ENCODE measurements at places on chromosomes 2 and 18.

GRCh38 chr2:85682378-85682777, 11.8 kb upstream of the GNLY start:
- DNase-seq: no peak

DNA sequence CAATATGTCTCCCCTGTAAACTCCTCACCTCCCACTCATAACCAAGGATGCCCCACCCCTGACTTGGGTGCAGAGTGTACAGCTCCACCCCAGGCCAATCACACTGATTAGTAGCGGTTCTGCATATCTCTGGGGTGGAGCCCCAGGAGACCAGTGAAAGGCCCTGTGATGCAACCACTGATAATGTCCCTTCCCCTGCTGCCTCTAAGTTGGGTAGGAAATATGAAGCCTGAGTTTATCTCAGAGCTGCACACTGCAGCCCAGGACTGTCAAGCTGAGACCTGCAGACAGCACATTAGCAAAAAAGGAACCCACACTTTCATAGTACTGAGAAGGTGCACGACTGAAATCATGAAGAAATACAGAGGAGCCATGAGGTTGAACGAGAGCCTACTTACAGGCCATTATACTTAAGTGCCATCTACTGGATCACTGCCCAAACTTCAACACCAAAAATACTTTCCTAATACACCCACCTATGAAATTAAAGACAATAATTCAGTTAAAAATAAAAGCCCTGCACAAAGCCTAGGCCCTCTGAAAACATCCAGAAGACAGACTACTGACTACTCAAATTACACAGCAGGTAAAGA, 455.4 kb upstream of the LRRTM4 start:
- peak; percentile 82 for DNase-seq

DNA sequence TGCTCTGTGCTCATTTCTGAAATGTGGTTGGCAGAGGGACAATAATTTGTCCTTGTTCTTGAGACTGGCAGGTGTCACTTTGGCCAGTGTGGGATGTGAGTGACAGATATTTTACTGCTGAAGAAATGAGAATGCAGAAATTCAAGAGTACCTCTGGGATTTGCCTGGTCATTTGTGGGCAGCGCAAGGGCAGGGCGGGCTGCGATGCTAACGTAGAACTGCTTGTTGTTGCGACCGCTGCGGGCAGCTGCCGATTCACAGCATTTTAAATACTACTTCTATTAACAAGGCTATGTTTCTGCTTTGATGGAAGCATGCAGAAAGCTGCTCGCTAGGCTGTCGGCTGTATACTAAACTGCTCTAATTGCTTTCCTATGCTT, 268.6 kb downstream of the FIGN start:
- DNase-seq: peak; percentile 39

- DNase-seq: peak; percentile 21
These were observed 788 bp downstream of the USP14 start for GRCh38 chr18:159037-159652.

DNA sequence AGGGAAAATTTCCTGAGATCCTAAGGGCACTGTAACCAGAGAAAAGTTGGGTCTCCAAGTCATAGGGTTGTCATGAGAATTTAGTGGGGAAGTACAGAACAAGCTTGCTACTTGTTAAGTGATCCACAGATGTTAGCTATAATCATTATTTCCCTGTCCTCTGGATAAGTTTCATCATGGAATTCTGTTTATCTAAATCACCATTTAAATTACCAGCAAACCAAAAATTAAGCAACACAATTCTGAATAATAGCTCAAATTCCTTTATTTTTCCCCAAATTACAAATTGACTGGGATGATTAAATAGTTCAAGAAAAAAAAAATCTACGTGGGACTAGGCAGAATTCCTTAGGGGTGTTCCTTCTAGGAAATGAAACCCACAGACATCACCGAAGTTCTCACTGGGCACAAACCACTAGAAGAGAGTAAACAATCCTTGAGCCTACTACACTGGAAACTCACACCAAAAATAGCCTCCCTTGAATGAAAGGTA, 159.5 kb downstream of the COL6A3 start:
- no peak for DNase-seq

- DNase-seq: no peak
These were observed 78.3 kb downstream of the HDAC4 start for GRCh38 chr2:239322416-239323086.

GRCh38 chr2:17538022-17538843, 2.3 kb upstream of the VSNL1 start:
- DNase-seq: no peak

- DNase-seq: no peak
These were observed 99.0 kb upstream of the COPS8 start for GRCh38 chr2:236986524-236987330.

GRCh38 chr18:11688972-11689668, at the start of gene GNAL:
Gene GNAL (plus strand): TSS chr18:11689264. CDS start chr18:11689564, 300 bp downstream.
- DNase-seq: peak; percentile 80

DNA sequence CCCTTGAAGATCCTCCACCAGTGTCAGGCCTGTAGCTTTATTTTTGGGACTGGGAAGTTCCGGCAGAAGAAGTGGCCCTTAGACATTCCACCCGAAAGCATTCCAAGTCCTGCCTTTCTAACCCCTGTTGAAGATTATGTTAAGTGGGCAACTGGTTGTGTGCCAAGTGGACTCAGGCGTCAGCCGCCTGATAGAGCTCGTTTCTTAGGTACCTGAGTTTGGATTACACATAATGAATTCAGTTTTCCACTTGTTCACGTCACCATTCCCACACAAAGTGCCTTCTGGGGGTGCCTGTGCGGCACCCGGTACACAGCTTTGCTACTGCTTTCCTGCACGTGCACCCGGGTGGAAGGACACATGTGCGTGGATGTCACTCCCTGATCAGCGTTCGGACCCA, 156.5 kb downstream of the PTGR3 start:
- no peak for DNase-seq

DNA sequence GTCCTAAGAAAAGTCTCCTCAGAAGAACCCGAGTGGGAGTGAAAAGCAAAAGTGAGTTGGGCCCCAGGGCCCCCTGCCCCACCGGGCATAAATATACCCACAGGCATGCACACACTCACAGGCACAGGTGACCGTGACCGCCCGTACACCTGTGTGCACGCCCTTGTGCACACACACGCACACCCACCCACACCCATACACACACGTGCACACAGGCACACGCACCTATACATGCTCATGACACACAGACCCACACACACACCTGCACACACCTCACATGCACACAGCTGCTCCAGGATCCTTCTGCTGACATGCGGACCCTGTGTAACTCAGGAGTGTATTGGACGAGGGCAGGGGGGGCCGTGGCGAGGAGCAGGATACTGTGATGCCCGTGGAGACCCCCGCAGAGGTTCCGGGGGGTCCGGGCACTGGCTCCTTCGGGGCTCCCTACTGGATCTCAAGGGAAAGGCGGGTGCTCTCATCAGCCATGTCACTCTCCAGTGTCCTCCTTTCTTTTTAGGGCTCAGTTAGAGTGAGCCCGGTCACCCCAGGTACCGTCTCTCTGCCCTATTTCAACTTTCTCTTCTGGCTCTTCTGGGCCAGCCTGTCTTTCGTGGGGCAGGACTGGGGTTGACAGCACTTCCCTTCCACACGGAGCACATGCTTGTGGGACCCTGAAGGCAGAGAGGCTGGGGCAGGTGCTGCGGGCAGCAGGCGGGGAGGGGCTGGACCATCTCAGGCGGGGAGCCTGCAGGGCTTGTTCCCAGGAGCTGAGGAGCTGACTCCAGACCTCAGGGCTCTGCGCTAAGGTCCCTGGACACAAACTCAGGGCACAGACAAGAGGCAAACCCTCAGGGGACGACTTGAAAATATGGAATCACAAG, 48.5 kb downstream of the TPO start:
- DNase-seq: no peak

DNA sequence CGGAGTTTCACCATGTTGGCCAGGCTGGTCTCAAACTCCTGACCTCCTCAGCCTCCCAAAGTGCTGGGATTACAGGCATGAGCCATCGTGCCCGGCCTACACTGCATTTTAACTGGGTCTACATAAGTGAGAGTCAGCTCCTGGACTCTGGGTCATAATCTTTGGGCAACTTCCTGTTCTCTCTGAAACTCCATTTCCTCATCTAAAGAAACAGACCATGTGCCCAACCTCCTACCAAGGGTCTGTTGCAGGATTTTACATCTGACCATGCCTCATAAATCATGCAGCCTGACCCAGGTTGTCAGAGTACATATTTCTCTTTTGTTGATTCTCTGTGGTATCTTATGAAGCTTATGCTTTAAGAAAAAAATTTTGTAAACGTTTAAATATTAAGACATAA, 280.4 kb downstream of the ALPK2 start:
- DNase-seq: peak; percentile 46

DNA sequence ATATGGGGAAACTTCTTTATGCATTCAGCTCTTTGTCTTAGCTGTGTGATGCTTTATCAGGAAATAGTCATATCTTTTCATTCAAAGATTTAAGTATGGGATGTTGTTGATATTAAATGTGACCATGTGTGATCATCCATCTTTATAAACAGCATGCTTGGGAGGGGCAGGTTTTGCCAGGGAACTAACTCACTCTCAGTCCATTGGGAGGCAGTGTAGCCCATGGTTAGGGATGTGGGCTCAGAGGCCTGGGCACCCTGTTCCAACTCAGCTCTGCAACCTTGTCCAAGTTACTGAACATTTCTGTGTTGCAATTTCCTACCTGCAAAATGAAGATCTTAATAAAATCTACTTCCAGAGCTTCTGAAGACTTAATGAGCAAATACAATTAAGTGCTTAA, 92.0 kb upstream of the BCL2L11 start:
- peak; percentile 72 for DNase-seq

- DNase-seq: no peak
These were observed 142.2 kb downstream of the RAPGEF4 start for GRCh38 chr2:172877826-172878225.

DNA sequence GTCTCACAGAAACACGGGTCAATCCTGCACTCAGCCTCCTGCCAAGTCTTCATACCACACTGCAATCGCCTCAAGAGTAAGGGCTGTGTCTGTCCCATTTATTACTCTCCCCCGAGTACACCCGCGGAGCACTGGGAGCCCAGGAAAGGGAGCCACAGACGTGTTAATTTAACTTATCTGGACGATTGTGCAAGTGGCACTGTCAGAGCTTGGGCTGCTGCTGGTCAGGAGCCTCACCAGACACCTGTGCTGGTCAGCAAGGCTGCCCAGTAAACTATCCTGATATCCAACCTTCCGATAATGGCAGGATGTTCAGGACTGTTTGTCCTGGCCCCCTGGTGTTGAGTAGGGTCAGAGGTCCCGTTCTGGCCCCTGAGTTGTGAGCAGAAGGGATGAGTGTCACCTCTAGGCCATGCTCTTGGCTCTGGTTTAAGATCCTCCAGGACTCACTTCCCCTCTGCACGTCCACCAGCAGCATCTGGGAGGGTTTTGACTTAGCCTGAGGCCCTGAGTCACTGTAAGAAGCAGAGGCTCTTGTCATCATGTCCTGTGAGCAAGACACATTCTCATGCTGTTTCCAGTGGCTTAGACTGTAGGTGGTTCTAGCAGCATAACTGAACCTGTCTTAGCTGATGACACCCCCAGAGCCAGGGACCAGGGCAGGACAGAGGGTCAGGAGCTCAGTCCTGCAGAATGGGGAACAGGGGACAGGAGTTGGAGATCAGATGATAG, 82.5 kb upstream of the ARL4C start:
- DNase-seq: peak; percentile 12

DNA sequence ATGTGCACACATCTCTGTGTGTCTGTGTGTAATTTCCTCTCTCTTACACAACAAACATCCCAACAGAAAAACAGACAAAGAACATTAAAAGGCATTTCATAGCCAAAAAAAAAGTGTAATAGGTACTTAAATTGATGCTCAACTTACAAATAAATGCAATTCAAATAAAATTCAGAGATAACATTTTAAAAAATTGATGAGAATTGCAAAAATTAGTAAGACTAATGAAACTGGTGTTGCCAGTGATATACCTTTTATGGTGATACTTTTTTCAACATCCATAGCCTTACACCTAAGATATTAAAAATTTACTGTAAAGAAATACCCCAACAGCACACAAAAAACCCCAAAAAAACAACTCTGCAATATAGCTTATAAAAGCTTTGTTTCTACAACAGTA, 76.0 kb downstream of the SS18 start:
- no peak for DNase-seq

- no peak for DNase-seq
These were observed 23.2 kb downstream of the ADNP2 start for GRCh38 chr18:80132180-80132812.

DNA sequence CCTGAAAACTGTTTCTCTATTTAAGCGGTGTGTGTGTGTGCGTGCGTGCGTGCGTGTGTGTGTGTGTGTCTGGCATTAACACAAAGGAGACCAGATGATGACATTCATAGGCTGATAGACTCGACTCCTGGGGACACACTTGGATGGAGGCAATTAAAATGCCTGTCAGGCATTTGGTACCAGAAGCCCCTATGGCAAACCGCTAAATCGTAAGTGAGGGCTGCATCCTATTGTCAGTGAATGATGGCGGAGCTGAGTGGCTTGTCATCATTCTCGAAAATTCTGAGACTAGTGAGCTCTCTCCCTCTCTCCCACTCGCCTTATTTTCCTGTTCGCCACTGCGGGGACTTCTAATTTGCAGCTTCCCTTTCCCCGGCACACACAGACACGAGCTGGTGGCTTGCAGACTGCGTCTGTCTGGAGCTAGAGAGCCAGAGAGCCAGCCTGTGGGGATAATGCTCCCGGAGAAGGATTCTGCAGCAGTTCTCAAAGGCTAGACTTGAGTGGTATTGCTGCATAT, 155.4 kb downstream of the MAP2 start:
- peak; percentile 13 for DNase-seq

- peak; percentile 8 for DNase-seq
These were observed 115.0 kb downstream of the FAM124B start for GRCh38 chr2:224286923-224287322.

- peak; percentile 34 for DNase-seq
These were observed 21.7 kb upstream of the LRRTM1 start for GRCh38 chr2:80326214-80326613.

- no peak for DNase-seq
These were observed 50.4 kb upstream of the REL start for GRCh38 chr2:60830991-60831390.

DNA sequence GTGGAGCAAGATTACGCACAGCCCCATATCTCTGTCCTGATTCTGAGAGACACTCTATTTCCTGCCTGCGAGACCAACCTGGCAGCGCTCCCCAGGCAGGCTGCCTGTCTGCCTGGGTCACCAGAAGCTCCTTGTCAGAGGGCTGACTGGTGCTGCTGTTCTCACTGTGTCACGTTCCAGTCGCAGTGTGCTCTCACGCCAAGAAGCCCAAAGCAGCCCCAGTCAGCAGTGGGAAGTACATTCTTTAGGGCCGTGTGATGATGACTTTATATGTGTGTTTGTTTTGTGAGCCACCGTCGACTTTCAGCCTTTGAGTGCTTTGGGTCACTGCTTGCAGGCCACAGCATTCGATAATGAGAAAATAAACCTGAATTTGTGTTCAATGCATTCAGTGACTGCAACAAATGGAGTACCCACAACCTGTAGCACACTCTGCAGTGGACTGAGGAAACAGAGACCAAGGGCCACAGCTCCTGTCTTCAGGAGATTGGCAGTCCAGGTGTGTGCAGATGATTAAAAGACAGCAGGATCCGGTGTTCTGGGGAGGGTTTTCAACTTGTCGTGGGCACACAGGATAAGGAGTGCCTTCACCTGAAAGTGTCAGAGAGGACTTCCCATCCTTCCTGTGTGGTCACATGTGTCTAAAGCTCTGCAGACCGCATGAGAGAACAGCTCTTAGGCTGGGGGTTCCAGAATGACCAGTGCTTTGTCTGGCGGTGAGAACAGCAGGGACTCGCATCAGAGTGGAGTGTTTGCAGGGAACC, 4.8 kb downstream of the TNFRSF11A start:
- DNase-seq: no peak
